Lower leg skin (tissue), 4 donors: ENCODE measurements at places on chromosomes 7 and 10. TPM values are rescaled to one million over a fixed set of nuclear protein-coding genes. Genes with fewer than 3 reads are reported as not detected.

Gene BAMBI
- total RNA-seq: 7.9 TPM

Gene FAM25A
- 755 TPM for total RNA-seq

Gene PPP3CB
- 19.8 TPM for total RNA-seq

Gene SOSTDC1
- total RNA-seq: 66.5 TPM

Gene METTL2B
- total RNA-seq: 25.1 TPM

Gene LBX1
- total RNA-seq: not detected

DNA sequence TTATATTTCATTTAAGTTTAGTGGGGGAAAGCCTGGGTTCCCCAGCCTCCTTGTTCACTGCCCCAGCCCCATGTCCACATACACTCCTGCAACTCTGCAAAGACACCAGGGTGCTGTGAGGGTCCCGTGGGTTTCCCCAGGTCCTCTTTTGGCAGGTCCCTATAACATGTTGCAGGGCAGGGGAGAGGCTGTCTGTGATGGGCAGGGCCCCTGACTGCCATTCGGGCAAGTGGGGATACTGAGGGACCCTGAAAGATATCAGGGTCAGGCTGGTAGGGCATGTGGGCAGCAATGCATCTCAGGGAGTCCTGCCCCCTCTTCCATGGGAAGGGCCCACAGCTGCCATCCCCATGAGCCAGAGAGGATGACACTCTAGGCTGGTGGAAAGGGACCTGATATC is 28.4 kb downstream of the RASGEF1A start:
- peak; percentile 42 for DNase-seq

DNA sequence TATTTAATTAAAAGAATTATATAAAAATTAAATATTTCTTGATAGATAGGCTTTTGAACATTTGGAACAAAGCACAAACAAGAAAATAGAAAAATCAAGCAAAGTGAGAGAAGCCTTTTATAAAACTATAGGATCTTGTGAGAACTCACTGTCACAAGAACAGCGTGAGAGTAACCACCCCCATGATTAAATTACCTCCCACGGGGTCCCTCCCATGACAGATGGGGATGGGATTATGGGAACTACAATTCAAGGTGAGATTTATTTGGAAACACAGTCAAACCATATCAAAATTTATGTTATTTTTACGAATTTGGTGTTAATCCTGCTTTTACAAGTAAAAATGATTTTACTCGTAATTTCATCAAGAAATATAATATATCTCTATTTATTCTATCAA is 1136.1 kb upstream of the POT1 start:
- DNase-seq: no peak

GRCh38 chr10:31770307-31770902 is 158.2 kb downstream of the ARHGAP12 start:
- no peak for DNase-seq

GRCh38 chr7:88318196-88318595 is 11.5 kb upstream of the STEAP4 start:
- no peak for DNase-seq

DNA sequence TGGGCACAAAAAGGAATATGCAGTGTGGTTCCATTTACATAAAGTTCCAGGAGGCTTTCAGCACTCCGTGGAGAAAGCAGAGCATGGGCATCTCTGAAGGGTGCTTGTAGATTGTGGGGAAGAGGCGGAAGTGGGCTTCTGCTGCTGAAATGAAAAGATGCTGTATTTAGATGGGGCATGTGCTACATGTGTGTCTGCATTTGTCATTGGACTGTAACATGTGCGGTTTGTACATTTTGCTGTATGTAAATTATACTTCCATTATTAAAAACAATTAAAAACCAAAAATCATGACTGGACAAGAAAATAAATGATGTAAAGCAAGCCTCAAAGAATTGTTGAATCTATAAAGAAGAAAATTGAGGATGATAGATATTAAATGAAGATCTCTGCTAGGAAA is 334.0 kb downstream of the WDR37 start:
- DNase-seq: no peak

- no peak for DNase-seq
Measured at GRCh38 chr7:53518319-53518718, 482.9 kb downstream of the POM121L12 start.

GRCh38 chr10:26854524-26854923 is 6.2 kb downstream of the ABI1 start:
- DNase-seq: no peak

DNA sequence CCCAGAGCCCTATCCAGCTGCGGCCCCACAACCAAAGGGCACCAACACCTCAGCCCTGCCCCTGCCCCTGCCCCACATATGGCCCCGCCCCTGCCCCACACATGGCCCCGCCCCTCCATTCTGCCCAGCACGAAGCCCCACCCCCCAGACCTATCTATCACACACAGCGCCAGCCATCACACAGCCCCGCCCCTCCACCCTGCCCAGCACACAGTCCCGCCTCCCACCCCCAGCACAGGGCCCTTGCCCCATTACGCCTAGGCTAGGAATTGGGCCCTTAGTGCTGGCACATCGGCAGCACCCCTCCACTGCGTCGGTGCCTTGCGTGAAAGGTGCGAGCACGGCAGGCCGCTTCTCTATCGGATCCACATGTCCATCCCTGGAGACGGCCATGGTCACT is 126.8 kb downstream of the MAD1L1 start:
- no peak for DNase-seq

DNA sequence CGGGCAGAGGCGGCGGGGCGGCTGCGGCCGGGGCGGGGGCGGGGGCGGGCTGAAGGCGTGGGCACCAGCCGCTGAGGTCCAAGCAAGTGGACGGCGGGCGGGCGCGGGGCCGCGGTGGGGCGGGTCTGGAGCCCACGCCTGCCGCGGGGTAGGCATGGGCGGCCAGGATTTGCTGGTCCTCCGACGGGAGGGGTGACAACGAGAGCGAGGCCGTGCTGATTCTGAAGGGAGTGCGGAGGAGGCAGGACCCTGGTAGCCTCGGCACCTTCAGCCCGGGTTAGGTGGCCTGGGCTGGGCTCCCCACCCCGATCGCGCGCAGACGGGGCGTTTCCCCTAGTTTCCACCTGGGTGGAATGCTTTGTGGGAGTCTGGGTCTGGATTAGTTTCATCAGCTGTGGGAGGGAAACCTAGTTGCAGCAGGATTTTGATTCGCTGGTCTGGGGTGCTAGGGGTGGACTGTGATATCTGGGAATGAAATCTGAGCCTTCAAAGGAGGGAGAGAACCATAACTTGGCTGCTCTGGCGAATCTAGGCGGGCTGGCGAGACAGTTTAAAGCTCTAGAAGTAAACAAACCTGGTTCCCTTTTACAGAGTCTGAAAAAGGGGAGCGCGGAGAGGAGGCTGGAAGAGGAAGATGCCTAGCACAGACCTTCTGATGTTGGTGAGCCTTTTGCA is 609 bp downstream of the SGPL1 start:
- peak; percentile 64 for DNase-seq

GRCh38 chr7:113140956-113141355 is 22.6 kb upstream of the SMIM30 start:
- no peak for DNase-seq

- no peak for DNase-seq
Measured at GRCh38 chr10:131570716-131571307, 259.3 kb upstream of the TCERG1L start.

GRCh38 chr10:12444981-12445700 is 95.8 kb downstream of the CAMK1D start:
- DNase-seq: no peak

DNA sequence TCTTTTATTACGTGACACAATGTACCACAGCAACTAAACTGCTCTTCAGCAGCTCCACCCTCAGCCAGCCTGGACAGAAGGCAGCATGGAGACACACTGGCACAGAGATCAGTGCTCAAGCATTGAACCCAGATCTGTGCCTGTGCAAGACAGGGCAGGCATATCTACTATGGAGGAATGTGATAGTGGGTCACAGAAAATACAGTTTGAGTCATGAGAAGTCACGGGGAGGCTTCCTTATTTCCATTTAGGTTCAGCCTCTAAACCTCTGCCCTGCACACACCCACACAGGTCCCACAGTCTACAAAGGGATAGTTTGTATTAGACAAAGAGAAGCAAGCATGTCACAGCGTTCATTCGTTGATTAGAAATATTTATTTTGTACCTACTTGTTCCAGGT is 187.4 kb upstream of the AGR3 start:
- no peak for DNase-seq

GRCh38 chr7:55539380-55539779 is 32.9 kb downstream of the VOPP1 start:
- no peak for DNase-seq

DNA sequence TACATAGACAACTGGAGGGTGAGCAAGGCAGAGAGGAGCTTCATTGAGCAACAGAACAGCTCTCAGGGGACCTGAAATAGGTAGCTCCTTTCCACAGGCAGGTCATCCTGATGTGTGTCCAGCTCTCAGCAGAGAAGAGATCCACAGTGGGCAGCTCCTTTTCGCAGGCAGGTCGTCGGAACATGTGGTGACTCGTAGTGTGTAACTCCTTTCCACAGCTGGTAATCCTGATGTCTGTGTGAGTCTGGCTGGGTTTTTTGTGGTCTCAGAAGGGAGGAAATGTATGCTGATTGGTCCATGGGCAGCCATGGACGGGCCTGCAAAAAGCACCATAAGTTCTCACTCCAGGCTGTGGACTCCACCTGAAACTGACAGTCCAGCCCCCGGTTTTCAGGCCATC is 24.4 kb upstream of the TES start:
- DNase-seq: no peak

GRCh38 chr7:102064361-102065025 is 222.2 kb upstream of the SH2B2 start:
- no peak for DNase-seq

GRCh38 chr10:125101049-125101448 is 59.3 kb downstream of the CTBP2 start:
- no peak for DNase-seq

GRCh38 chr7:100124301-100125230 is 2.2 kb upstream of the MBLAC1 start:
- no peak for DNase-seq
